AG08396 (cell line): ENCODE measurements at places on chromosomes 3 and 15.

DNA sequence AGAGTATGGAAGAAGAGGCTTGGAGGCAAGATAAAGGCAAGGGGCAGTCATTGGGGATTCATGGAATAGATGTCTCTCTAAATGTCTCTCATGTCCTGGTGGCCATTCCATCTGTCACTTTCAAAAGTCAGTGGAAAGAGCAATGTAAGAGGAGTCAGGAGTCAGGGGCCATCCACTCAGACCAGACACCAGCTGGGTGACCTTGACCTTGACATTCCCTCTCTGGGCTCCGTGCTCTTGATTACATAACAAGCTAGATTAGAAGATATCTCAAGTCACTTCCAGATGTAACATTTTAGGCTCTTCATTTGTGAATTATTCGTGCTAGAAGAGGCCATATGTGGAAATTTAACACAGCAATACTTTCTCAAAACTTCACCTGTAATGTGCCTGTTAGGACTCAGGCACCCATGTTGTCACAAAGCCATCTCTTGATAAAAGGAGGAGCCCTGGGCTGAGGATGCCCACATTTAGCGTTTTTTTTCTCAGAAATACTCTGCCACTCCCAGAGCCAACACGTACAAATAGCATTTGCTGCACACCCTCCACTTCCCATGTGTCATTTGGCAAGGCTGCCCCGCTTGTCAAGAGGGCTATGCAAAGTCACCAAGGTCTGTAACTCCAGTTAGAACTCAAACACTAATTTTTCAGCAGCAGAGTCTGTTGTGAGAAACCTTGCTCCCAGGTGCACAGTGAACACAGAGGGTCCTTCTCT, 321.7 kb downstream of the RORA start:
- no peak for DNase-seq

DNA sequence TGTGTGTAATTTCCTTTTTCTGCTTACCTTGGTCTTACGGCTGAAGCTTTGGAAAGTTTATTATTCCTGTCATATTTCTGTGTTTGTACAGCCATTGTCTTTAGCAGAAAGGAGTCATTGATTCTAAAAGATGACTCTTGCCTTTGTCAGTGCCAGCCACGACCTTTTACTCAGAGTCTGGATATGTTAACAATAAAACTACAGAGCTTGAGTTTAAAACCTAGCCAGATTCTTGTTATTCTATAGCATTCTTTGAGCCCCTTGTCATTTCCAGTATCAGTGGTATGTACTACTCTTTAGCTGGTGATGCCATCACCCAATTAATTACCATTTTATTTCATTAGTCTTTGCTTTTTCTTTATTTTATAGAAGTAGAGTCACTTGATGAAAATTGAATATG, 142.4 kb downstream of the TCF12 start:
- peak; percentile 26 for DNase-seq

- no peak for DNase-seq
Measured at GRCh38 chr3:79203144-79203519, 564.7 kb downstream of the ROBO1 start.

GRCh38 chr3:101379658-101380376, 59.4 kb upstream of the IMPG2 start:
- no peak for DNase-seq

DNA sequence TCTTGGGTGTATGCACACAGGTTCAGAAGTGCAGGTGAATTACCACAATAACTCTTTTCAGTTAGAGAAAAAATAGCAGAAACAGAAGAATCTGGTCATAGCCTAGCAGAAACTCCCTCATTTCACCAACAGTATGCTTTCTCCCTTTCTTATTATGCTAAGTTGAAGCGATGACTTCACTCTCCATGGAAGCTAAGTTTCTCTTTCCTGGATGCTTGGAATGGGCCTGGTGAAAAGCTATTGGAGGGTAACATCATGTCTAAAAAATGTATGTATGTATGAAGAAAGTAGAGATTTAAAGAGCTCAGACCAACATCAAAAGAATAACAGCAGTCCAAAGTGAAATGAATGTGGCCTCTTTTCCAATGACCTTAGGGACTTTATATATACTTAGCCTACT, 145.5 kb downstream of the TIGIT start:
- no peak for DNase-seq

DNA sequence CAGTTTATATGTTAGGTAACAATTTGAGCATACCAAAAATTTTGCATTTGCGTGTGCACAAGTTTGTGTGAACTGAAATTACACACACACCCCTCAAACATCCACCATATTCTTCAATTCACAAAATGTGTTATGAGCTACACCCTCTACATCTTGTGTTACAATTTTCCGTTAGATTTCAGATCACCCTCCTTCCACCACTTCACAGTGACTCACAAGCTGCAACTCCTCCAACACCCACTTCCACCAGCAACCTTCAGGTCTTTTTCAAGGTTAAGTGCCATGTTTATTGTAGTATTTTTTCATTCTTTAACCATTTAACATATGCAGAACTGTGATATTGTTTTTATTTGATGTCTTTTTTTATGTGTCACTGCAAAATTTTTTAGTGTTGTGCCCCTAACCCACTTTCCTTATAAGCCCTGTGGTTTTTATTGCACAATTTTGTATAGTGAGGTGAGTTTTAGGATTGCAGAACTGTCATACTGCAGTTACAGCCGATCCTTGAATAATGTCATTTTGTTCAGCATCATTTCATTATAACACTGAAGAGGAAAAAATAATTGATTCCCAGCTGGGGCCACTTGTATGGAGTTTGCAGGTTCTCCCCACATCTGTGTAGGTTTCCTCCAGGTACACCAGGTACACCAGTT, 148.9 kb downstream of the PLCL2 start:
- DNase-seq = no peak

DNA sequence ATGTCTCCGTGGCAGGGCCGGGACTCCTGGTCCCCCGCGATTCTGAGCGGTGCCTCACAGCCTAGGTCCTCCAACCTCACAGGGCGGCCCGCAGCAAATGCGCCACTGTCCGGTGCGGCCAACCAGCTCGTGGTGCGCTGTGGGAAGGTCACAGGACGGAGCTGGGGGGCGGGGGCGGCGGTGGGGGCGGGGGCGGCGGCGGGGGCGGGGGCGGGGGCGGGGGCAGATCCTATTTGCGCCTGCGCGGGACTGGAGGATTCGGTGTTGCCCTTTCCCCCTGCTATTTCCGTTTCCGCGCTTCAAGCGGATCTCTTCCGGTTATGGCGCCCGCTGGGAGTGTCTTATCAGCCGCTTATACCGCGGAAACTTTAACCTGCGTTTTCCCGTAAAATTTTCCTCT, 106.7 kb upstream of the SNRPN start:
- peak; percentile 47 for DNase-seq

DNA sequence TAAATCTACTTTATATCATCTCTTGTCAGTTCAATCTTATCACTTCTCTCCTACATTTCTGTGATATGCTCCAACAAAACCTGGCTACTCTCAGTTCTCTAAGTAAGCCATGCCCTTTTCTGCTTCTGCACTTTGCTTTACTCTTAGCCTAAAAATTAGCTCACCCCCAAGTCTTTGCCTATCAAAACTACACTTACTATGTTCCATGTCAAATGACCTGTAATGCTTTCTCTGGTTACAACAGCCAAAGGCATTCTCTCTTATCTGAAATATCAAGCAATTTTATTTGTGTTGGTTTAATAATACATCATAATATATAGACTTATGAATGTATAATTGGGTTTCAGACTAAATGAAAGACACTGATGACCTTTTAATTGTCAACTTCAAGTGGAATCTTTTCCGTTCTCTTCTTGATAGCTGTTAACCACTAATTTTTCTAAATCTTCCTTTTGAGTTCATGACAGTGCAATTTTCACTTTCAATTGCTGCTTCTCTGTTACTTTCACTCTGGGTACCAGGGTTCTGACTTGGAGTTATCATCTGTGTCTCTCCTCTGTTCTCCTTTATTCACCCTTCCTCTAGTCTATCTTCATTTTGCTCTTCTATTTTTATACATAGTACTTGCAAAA, 619.0 kb upstream of the GOLIM4 start:
- DNase-seq = no peak

DNA sequence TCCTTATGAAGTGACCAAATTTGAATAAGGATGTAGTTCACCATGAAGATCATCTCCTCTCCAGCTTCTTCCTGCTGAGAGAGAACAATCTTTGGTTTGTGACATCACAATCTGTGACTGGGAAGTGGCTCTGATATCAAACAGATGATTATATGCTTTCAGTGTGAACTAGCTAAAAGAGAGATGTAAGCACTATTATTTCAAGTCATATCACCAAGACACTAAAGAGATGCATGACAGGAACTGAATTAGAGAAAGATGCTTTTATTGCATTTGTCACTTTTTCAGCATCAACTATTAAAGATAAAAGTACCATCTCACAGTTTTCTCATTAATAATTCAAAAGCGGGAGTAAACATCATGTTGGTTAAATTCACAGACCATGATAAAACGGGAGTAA, 3.5 kb downstream of the CHRM5 start:
- DNase-seq = no peak

- no peak for DNase-seq
Measured at GRCh38 chr3:22265403-22265802, 514.4 kb upstream of the ZNF385D start.

DNA sequence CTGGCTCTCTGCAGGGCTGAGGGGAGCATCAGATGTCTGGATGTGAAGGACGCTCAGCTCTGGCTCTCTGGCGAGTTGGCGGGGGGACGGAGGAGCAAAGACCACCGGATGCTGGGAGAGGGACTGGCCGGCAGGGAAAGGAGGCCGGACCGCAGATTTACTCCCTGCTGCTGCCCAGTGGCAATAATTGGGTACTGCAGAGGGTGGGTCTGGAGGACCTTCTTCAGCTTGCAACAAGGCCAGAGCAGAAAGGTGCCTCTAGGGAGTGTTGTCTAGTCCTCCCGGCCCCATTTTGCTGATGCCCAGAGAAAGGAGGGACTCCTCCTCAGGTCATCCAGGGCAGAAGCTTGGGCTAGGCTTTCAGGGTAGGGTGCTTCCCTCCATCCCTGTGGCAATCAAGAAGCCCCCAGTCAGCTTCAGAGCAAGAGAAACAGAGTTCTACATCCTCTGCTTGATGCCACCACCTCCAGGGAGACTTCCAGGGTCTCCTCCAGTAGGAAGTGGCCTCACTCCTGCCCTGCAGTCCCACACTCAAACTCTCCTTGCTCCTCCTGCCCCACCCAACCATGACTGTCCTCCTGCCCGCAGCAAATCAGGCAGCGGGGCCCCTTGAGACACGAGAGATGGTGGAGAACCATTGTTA, 20.3 kb upstream of the CSPG4 start:
- peak; percentile 72 for DNase-seq

DNA sequence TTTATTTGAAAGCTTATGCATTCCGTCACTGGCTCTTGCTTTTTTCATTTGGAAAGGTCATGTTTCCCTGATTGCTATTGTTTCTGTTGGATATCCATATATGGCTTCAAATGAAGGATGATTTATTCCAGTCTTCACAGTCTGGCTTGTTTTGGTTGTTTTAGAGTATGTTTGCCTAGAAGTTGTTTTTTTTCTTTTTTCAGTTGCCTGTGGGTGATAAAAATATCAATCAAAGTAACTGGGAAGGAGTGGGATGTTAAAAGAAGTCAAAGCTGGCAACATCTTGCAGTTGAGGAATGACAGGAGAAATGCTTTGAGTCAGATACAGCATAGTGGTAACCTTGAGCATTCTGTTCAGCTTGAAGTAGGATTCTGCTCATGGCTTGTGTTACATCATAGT, 610.5 kb downstream of the PLOD2 start:
- no peak for DNase-seq

GRCh38 chr3:131314318-131314717, 67.3 kb upstream of the NUDT16 start:
- DNase-seq = no peak

DNA sequence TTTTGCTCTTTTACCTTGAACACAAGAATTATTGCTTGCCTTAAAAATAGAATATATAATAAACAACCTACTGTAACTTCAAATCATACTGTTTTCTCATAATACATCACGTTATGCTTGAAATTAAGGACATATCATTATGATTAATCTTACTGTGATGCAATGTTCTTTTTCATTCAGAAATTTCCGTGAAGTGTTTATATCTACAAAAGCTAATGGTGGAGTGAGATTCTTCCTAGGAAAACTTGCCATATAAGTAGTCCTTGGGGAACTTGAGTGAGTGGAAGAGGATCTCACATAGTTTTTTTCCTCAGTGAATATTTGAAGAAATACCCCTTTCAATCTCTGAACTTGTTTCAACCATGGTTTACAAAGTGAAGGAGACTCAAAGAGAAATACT, 498.7 kb upstream of the CBLB start:
- no peak for DNase-seq

GRCh38 chr3:138412821-138413551, 21.4 kb upstream of the ESYT3 start:
- DNase-seq = peak; percentile 39

DNA sequence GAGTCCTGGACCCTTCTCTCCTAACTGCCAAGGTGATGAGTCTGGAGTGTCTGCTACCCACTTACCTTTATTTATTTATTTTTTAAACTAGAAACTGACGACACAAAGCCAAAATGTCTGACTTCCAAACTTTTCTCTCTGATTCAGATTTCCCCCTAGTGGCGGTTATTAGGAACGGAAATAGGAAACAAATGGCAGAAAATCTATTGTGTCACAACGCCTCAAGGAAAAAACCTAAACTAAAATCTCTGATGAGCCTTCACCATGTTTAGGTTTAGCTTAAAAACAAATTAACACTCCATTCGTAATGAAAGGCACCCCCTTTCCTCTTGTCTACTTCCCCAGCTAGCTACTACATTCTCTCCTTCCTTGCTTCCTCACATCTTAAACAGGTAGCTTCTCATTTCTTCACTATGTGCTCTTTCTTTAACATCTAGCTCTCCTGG, 94.0 kb upstream of the MEX3B start:
- no peak for DNase-seq

- DNase-seq = peak; percentile 47
Measured at GRCh38 chr3:73508330-73508954, 116.3 kb downstream of the PDZRN3 start.

DNA sequence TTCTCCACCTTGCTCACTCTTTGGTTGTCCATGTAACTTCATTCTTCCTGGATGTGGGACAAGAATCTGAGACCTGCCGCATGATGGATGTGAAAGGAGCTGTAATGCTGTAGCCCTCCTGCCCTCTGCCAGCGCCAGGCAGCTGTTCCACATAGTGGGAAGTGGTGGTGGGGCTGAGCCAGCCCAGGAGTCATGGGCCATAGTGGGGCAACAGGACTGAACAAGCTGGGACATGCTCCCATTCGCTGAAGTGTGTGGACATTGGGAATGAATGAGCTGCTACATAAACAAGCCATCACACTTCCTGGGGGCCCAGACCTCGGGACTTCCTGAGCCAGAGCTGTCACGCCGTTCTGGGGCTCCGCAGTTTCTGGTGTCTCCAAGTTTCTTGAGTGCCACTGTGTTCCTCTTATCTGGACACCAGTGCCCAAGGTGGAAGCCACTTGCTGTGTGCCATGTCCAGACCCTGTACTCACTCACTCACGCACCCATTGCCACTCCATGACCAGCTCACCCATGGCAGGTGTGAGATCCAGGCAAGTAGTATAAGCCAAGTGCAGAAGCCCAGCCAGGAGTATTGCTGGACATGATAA, 624.3 kb upstream of the EPHA6 start:
- DNase-seq = no peak

- no peak for DNase-seq
Measured at GRCh38 chr15:64934023-64934422, 22.3 kb downstream of the ANKDD1A start.
